ENCODE measurements at places on chromosomes 5 and 9. TPM values are rescaled to one million over a fixed set of nuclear protein-coding genes. Genes with fewer than 3 reads are reported as not detected.

COL5A1 gene
- 0.57 TPM for total RNA-seq

TPRN gene
- 4.8 TPM for total RNA-seq

LCN12 gene
- not detected for total RNA-seq

ECM2 gene
- total RNA-seq = 1.7 TPM

NTNG2 gene
- not detected for total RNA-seq

LRRC19 gene
- not detected for total RNA-seq

GPR151 gene
- not detected for total RNA-seq

ORM2 gene
- total RNA-seq = not detected

ZBTB43 gene
- total RNA-seq = 54.7 TPM

DOLPP1 gene
- total RNA-seq = 16.4 TPM

SLIT3 gene
- total RNA-seq = 1.4 TPM

TAS2R1 gene
- not detected for total RNA-seq

ZER1 gene
- total RNA-seq = 13.0 TPM

FGFR4 gene
- 1.2 TPM for total RNA-seq

IL4 gene
- total RNA-seq = not detected

ERAP2 gene
- total RNA-seq = 17.4 TPM

RNF14 gene
- total RNA-seq = 44.8 TPM

NRARP gene
- total RNA-seq = 6.2 TPM

GPR150 gene
- 0.21 TPM for total RNA-seq

KCTD16 gene
- 0.34 TPM for total RNA-seq

LHX3 gene
- total RNA-seq = not detected

CER1 gene
- not detected for total RNA-seq

FAM151B gene
- total RNA-seq = 2.8 TPM

SLC34A3 gene
- under 0.01 TPM for total RNA-seq

TXNDC8 gene
- total RNA-seq = not detected

AK8 gene
- 0.34 TPM for total RNA-seq

DYNC2I2 gene
- 28.4 TPM for total RNA-seq

ERCC8 gene
- 29.0 TPM for total RNA-seq

MYOZ3 gene
- total RNA-seq = not detected

NR2F1 gene
- total RNA-seq = not detected

EPB41L4B gene
- total RNA-seq = 55.7 TPM

GADD45G gene
- 0.43 TPM for total RNA-seq

FCN2 gene
- not detected for total RNA-seq

SLC36A3 gene
- total RNA-seq = not detected

PCDHGC4 gene
- total RNA-seq = 1.2 TPM

FRMPD1 gene
- 0.07 TPM for total RNA-seq

LHFPL2 gene
- 59.8 TPM for total RNA-seq

Data from nasal cavity respiratory epithelium epithelial cell of viscerocranial mucosa (primary cell).